ENCODE measurements at places on chromosomes 1 and 21.

DNA sequence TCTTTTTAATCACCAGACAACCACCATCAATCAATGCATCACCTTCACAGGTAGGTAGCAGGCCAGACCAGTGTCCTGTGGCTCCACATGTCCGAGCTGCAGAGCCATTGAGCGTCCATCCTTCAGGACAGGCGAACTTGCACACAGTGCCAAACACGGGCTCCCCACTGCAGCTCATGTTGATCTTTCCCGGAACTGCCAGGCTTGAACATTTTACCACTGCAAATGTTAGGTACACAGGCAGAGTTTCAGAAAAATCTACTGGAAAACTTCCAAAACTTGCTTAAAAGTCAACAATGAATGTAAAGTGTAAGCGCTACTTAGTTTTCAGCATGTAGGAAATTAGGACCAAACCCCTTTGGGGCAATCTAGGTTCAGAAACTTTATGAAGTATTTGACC, 6.6 kb downstream of the SELE start:
- no peak for DNase-seq

DNA sequence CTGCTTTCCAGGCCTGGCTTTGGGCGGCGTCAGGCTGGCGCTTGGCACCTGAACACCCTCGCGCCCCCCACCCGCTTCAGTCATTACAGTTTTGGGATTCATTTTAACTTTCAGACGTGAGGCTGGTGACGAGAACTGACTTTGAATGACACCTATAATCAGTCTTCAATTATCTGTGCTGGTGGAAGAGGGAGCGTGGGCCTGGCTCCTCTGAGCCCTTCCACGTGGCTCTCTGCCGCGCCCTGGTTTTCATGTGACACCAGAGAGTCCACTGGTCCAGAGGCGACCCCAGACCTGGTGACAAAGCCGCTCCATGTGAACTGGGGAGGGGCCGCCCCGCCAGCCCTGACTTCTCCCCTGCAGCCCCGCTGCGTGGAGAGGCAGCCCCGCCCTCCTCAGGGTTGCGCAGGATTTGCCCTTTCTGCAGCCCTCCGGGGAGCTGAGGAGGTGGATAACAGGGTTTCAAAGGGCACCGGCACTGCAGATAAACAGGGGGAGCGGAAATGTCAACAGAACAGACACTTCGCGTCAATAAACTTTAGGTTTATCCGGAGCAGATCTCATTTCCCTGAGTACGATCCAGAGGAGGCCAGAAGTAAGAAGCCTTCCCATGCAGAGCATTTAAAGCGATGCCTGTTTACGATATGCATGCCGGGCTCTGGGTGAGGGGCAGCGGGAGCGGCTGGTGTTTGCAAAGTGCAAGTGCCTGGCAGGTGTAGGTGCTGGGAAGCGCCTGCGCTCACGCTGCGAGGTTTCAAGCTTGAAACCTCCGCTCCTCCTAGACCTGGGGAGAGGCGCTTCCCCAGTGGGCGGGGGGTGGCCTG, 56.4 kb downstream of the AJAP1 start:
- DNase-seq: no peak

DNA sequence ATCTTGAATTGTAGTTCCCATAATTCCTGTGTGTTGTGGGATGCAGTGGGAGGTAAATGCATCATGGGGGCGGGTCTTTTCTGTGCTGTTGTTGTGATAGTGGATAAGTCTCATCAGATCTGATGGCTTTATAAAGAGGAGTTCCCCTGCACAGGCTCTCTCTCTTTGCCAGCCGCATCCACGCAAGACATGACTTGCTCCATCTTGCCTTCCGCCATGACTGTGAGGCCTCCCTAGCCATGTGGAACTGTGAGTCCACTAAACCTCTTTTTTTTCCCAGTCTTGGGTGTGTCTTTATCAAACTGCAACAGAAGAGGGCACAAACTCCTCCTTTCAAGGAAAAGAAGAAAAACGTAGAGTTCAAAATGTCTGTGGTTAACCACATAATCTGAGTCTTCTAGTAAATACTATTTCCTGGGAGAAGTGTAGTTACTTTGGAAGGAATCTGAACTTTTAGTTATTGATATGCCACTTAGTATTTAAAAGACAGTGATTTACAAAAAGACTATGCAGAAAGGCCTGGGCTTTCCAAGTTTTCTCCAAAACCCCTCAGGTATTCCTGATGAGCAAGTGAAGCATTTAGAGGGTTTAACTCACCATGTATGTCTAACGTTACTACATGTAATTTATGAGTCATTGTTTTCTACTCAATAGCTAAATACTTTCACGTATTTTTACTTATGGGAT, 10.0 kb downstream of the ADAMTS1 start:
- DNase-seq: no peak

DNA sequence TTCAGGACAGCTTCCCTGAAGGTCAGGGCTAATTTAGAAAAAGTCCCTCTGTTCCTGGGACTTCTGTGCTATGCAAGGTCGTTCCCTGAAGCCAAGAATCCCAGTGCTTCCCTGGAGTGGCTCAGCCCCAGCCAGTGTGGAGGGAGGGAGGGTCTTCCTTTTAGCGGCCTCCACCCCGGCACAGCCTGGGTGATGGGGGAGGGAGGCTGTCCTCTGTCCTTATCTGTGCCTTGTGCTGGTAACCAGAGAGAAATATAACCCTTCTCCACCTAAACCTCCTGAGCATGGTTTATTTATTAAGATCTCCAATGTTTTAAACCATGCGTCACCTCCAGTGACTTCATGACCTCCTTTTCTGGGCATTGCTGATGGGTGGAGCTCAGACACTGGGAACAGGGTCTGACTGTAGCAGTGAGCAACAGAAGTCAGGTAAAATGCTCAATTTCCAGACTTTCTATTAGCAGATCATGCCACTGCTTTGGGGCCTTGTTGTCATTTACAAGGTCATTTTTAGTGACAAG, 157.1 kb downstream of the DSCAM start:
- DNase-seq: no peak

- DNase-seq: no peak
These were observed 10.6 kb downstream of the PAX7 start for GRCh38 chr1:18641005-18641941.

- DNase-seq: no peak
These were observed 25.0 kb downstream of the MCOLN2 start for GRCh38 chr1:84971957-84972356.
